Hematopoietic multipotent progenitor cell (in vitro differentiated cells): ENCODE measurements at places on chromosomes 6 and 20. TPM values are rescaled to one million over a fixed set of nuclear protein-coding genes. Genes with fewer than 3 reads are reported as not detected.

DNA sequence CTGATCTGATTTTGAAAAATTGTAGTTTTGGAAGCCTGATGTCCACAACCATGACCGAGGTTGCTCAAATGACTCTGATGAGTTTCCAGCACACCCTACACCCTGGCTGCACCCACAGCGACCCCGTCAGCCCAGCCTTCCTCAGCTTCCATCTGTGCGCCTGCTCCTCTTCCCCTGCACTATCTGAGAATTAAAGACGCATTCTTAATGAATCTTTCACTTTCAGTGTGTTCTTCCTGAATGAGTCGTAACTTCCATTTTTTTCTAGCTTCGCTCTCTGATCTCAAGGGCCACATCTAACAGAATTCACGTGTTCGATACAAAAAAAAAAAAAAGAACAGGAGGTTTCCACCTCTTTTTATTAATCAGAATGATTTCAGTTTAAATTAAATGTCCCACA, 21.3 kb upstream of the RREB1 start:
- DNase-seq: no peak

DNA sequence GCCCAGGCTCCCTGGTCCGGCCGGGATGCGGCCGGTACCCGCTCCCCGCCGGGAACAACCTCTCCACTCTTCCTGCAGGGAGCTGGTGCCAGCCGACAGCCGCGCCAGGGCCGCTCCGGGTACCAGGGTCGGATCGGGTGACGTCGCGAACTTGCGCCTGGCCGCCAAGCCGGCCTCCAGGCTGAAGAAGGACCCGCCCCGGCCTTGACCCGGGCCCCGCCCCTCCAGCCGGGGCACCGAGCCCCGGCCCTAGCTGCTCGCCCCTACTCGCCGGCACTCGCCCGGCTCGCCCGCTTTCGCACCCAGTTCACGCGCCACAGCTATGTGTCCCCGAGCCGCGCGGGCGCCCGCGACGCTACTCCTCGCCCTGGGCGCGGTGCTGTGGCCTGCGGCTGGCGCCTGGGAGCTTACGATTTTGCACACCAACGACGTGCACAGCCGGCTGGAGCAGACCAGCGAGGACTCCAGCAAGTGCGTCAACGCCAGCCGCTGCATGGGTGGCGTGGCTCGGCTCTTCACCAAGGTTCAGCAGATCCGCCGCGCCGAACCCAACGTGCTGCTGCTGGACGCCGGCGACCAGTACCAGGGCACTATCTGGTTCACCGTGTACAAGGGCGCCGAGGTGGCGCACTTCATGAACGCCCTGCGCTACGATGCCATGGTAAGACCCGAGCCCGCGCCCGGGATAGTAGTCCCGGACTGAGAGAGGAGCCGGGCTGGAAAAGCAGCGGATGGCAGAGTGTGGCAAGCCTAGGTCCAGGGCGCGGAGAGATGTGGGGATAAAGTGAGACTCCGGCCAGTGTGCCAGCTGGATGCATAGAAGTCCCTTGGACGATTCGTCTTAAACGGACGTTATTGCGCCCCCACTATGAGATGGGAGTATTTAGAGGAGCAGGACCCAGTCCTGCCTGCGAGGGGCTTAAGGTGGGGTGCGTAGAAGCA, at the start of gene NT5E:
Gene NT5E (plus strand): TSS at position 266 of the 942 bp plus-strand sequence. CDS start 57 bp downstream, at position 323.
- DNase-seq: peak; percentile 46

GRCh38 chr6:75556240-75556639, 45.4 kb upstream of the SENP6 start:
- no peak for DNase-seq

- no peak for DNase-seq
Observed at GRCh38 chr6:72930556-72931132, 294.7 kb downstream of the KHDC1L start.

- no peak for DNase-seq
Observed at GRCh38 chr20:50152394-50153152, 950 bp downstream of the PEDS1 start.

GRCh38 chr6:35253249-35253648, 6.3 kb upstream of the ZNF76 start:
- no peak for DNase-seq

GRCh38 chr20:39839399-39840119, 849.5 kb downstream of the MAFB start:
- no peak for DNase-seq

DNA sequence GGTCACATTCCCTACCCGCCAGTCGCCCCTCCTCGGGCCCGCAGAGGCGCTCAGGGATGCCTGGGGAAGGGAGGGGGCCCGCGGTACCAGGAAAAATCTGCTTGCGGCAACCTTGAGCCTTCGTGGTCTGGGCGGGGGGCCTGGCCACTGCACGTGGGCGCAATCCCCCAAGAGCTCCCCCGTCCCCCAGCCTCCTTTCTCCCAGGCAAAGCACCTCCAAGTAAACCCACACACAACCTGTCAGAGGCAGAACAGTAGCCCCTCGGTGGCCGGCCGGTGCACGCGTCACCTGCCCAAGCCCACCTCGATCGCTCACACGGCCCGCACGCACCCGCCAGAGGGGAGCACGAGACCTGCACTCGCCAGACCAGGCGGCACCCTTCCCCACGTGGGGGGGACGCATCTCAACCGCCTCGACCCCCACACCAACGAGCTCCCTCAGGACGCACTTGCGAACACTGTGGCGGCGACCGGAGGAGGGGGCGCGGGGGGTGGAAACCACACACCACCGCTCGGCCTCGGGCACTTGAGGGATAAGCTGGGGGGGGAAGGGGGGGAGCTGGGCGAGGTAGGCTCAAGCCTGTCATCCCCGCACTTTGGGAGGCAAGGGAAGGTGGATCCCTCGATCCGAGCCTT, 1955.7 kb upstream of the DEFB115 start:
- DNase-seq: no peak

- DNase-seq: peak; percentile 66
Observed at GRCh38 chr6:11043961-11044711, at the start of gene ELOVL2. Gene ELOVL2 (minus strand): TSS chr6:11044305. CDS start chr6:11044230, 75 bp downstream.

GRCh38 chr6:160263196-160263939, 4.7 kb upstream of the SLC22A2 start:
- DNase-seq: no peak

- no peak for DNase-seq
Observed at GRCh38 chr6:157761331-157761921, 61.6 kb upstream of the SNX9 start.

DNA sequence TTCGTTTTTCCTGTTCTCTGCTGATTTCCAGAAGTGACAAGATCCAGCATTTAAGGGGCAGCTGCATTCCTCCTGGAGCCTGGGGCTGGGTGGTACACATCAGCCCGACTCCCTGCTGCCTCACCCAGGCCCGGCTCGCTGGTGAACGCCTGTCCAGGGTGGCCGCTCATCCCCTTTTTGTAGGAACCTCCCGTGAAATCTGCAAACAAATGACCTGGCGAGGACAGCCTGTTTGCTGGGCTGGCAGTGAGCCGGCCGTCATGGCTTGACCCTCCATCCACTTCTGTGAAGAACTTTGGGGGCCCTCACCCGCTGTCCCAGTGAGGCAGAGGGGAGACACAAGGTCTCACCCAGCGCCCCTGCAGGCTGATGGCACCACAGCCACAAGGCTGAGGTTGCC, 39.0 kb downstream of the PYGB start:
- DNase-seq: no peak

GRCh38 chr20:21235484-21236445, 67.4 kb upstream of the XRN2 start:
- peak; percentile 51 for DNase-seq

GRCh38 chr6:134584847-134585516, 267.1 kb upstream of the SGK1 start:
- DNase-seq: no peak

Gene CFB
- 0.54 TPM for total RNA-seq

Gene ENPP4
- total RNA-seq: 6.2 TPM

Gene LIME1
- total RNA-seq: 15.6 TPM
